ENCODE measurements at places on chromosomes 3 and 15.

GRCh38 chr3:85800676-85801075 lies 841.9 kb downstream of the CADM2 start:
- no peak for DNase-seq

GRCh38 chr3:1848935-1849334 lies 249.7 kb upstream of the CNTN4 start:
- DNase-seq: no peak

DNA sequence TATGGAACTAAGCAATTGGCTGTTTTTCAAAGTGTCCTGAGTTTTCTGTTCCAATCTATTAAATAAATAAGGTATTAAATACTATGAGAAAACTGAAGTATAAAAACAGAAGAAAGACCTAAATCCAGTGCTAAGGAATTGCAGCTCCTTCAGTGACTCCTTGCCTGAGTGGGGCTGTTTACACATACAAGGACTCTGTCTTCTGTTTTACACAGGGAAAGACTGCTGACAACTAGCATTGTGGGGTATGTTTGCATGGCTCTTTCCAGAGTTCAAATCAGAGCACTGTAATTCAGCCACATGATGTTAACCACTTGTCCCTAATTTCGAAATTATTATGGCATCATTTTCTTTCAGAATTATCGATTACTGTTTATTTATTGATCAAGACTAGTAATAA lies 31.3 kb upstream of the MEIS2 start:
- no peak for DNase-seq

DNA sequence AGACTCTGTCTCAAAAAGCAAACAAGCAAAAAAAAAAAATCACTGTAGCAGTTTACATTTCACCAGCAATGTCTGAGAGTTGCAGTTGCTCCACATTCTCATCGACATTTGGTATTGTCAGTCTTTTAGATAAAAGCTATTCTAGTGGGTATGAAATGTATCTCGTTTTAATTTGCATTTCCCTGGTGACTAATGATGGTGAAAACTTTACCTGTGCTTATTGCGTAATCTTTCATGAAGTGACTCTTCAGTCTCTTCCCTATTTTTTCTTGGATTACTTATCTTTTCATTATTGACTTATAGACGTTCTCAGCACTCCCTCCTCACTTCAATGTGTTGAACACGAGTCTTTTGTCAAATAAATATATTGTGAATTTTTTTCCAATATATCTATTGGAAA lies 37.2 kb upstream of the CLSTN2 start:
- DNase-seq: no peak

- DNase-seq: no peak
Measured at GRCh38 chr3:188092648-188093047, 61.3 kb upstream of the LPP start.

- DNase-seq: no peak
Measured at GRCh38 chr15:85335193-85335942, 45.0 kb upstream of the AKAP13 start.

- DNase-seq: no peak
Measured at GRCh38 chr3:53550005-53550620, 55.7 kb downstream of the CACNA1D start.
